ENCODE measurements at places on chromosomes 13 and 19.
A peak's percentile ranks its signal among the peaks of the same experiment; 100 is the strongest.

- DNase-seq: no peak
These were observed 734 bp upstream of the LRRC8E start for GRCh38 chr19:7887408-7888144.

DNA sequence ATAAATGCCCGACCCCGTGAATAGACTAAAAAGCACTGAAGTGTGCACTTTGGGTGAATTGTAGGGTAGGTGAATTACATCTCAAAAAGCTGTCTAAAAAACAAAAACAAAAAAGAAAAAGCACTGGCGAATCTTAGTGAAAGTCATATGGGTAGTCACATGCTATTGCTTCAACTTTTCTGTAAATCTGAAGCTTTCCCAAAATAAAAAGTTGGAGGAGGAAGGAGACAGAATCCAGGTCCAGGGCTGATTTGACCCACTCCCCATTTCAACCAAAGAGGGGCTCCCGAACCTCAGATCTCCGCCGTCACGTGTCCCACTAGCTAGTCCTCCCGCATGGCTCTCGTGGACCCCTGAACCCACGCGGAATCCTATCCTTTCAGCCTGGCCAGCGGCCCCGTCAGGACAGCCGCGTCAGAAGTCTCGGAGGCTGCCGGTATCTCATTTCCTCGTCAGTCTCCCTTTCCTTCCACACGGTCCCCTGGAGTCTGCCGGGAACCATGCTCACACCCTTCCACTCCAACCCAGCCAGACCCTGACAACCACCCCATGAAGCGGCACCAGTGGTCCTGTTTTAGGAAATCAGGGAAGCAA lies 6.1 kb downstream of the PPP1R12C start:
- no peak for DNase-seq

DNA sequence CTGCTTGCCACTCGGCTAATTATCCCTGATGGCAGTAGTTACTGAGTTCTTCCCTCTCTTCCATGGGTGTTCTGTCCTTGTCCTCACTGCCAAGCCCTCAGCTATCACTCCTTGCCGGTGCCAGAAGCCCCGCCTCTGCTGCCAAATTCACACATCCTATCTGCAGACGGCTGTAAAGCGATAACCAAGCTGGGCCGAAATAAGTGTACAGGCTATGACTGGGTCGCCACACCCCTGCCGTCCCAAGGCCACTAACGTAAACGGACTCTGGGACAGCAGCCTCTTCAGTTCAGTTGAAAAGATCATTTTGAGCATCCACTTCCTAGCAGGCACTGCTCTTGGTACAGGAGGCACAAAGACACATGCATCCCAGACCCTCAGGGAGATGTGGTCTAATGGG lies 13.3 kb downstream of the SLC7A1 start:
- DNase-seq: no peak

DNA sequence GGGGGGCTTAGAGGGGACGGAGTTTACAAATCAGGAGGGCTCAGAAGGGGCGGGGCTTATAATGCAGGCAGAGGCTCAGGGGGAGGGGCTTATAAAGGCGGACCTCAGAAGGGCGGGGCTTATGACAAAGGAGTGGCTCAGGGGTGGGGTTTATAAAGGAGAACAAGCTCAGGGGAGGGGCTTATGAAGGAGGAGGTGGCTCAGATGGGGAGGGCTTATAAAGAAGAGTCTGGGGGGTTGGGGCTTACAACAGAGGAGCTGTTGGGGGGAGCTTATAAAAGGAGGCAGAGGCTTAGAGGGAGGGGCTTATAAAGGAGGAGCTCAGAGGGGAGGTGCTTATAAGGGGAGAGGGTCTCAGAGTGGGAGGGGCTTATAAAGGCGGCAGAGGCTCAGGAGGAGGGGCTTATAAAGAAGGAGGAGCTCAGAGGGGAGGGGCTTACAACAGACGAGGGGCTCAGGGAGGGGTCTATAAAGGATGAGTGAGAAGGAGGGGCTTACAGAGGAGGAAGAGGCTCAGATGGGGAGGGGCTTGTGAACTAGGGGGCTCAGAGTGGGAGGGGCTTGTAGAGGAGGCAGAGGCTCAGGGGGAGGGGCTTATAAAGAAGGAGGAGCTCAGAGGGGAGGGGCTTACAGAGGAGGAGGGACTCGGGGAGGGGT lies 1.0 kb downstream of the SMIM24 start:
- DNase-seq: no peak

DNA sequence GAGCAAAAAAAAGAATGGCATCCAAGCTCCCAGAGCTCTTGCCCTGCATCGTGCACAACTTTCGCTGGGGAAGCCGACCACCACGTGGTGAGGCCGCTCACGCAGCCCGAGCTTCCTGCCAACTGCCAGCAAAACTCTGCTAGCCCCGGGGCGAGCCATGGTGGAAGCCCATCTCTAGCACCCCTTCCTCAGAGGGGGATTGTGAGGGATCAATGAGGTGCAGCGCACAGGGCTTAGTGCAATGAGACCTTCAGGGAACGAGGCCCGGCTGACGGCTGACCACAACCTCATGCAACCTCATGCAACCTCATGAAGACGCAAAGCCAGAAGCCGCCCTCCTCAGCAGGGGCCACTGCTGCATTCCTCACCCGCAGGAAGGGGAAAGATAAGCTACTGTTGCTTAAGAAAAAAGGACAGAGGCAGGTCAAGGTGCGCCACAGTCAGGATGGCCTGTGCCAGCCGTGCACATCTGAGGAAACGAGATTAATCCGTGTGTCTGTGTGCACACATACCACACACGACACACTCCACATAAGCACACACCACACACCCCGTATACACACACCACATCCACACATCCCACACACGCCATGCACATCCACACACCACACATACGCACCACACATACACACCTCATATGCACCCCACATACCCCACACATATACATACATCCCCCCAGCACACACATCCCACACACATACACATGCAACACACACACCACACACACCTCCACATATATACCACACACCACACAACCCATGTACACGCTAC lies 9.6 kb downstream of the HSPBP1 start:
- no peak for DNase-seq

DNA sequence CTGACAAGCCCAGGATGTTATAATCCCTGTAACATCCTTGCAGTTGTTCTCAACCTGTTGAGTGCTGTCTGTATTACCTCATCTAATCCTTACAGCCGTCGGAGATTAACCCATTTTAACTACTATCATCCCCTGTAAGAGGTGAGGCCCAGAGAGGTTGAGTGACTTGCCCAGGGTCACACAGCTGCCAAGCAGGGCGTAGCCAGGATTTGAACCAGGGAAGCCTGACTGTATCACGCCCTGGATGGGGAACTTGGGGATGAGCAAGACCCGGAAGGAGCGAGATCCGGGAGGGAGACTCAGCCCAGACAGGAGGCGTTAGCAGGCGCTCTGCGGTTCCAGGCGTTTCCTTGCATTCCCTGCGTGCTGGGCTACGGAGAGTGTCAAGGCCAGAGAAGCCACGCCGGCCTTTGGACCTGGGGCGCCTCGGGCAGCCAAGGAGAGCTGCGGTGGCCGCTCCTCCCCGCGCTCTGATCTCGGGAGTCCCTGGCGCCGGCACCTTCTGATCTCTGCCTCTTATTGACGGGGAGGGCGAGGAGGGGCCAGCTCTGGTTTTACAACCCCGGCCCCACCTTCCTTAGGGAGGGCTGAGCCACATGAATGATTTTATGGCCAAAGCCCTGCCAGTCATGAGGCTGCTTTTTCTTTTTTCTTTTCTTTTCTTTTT lies 6.2 kb downstream of the SULT2B1 start:
- DNase-seq: peak; percentile 64

DNA sequence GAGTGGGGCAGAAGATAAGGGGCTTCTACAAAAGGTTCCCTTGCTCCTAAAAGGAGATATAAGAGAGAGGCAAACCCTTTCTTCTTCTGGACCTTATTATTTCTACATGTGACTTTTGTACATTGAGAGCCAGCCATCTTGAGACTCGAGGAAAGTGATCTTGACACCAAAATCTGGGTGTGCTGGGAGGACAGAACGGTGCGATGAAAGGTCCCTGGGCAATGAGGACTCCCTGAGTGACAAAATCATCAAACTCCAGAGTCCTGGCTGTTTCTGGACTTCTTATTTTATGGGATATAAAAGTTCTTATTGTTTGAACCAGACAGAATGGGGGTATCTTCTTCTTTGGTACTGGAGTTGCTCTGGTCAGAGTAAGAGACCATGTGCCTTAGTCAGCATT lies 411.0 kb downstream of the ZNF536 start:
- no peak for DNase-seq

DNA sequence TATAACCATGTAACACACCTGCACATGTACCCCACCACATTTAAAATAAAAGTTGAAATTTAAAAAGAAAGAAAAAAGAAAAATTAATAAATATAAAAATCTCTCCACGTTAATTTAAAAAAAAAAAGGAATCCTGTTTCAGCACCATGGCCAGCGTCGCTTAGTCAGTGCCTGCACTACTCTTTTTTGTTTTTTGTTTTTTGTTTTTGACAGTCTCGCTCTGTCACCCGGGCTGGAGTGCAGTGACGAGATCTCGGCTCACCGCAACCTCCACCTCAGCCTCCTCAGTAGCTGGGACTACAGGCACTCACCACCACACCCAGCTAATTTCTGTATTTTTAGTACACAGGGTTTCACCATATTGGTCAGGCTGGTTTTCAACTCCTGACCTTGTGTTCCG lies 835.9 kb downstream of the UQCRFS1 start:
- DNase-seq: no peak

- DNase-seq: peak; percentile 62
These were observed 5.2 kb upstream of the ZNF507 start for GRCh38 chr19:32339988-32340874.

GRCh38 chr13:42412812-42413483 lies 141.0 kb downstream of the AKAP11 start:
- no peak for DNase-seq

- no peak for DNase-seq
These were observed 133.5 kb upstream of the IRS2 start for GRCh38 chr13:109919715-109920375.

- DNase-seq: no peak
These were observed 2.2 kb downstream of the TYK2 start for GRCh38 chr19:10378124-10378523.

DNA sequence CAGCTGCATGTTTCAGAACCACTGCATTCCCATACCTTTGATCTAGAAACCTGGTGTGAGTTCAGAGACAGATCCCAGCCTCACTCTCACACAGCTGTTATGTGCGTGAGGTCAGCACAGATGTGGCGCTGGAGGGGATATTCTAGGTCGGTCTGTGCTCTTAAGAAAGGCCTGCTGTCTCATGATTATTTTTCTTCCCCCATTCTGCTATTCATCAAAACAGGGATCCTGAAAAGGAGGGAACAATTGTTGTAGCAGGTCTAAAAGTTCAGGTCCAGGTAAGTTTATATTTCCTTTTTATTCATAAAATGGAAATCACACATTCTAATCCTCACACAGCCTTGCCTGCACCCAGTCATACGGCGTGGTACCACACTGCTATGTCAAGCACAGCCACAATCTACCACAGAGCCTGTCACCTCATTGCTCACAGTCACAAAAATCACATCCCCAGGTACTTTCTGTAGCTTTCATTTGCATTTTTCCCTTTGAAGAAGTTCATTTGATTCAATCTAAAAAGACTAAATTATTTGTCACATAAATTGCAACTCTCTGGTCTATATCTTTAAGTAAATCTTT lies 867 bp downstream of the ZNF546 start:
- no peak for DNase-seq

DNA sequence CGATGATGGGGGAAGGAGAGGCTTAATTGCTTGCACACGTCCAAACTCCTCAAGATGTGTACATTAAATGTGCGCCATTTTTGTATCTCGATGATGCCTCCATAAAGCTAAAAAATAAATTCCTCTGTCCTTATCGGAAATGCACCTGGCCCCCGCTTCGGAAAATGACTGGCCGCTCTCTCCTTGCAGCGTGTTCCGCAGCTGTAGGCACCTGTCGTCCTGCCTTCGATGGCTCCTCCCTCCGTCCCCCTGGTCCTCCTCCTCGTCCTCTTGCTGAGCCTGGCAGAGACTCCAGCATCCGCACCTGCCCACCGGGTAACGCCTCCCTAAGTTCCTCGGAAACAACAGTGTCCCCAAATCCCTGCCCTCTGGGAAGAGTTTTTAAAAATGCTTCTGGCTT lies 1.1 kb downstream of the GALP start:
- DNase-seq: no peak

DNA sequence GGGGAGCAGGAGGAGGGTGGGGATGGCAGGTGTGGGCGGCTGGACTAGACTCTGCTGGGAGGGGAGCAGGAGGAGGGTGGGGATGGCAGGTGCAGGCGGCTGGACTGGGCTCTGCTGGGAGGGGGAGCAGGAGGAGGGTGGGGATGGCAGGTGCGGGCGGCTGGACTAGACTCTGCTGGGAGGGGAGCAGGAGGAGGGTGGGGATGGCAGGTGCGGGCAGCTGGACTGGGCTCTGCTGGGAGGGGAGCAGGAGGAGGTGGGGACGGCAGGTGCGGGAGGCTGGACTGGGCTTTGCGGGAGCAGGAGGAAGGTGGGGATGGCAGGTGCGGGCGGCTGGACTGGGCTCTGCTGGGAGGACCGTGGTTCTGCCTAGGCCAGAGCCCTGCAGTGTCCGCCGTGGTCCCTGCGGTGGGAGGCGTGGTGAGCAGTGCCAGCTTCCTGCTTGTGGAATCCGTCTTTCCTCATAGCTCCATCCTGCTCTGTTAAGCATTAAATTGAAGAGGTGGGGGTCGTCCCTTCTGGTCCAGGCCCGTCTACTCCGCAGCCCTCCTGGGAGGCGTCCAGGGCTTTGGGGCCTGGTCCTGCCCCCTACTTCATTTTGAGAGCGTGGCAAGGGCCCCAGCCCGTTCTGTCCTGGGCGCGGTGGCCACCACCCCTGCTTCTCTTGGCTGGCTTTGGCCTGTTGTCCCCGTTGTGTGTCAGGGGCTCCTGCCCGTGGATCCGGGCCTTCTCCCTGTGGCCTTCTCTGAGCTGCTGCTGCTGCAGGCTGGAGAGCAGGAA lies 4.7 kb downstream of the SPPL2B start:
- DNase-seq: no peak

DNA sequence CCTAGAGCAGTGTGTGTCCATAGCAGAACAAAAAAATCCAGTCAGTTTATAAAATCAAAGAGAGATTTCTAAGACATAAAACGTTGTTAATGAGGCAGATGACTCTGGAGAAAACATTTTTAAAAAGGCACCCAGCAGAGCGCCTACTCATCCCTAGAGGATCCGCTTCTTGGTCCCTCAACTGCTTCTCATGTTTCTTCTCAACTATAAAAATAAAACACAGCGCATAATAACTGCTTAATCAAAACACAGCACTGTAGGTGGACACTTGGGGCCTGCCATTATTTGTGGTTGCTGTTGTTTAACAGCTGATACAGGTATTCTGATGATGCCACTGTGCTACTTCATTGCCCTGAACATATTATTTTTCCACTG lies 347.9 kb downstream of the FGF9 start:
- no peak for DNase-seq

Measured in AG08396 (cell line).